ENCODE measurements at places on chromosomes 4 and X.

GRCh38 chr4:88012647-88013046 lies 5.2 kb downstream of the PKD2 start:
- DNase-seq = no peak

DNA sequence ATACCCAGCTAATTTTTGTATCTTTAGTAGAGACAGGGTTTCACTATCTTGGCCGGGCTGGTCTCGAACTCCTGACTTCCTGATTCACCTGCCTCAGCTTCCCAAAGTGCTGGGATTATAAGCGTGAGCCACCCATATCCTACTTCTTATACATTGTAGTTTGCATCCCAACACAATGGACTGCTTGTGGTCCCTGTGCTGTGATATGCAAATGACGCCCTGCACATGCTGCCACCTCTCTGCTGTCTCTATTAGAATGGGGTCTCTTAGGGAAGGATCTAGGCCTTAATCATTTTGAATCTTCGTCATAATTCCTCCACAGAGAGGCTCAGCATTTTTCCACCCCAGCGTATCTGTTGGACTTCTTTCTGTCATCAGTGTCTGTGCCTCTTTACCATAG lies 595.9 kb downstream of the ADGRL3 start:
- DNase-seq = no peak

GRCh38 chr4:30901461-30902451 lies 181.6 kb downstream of the PCDH7 start:
- no peak for DNase-seq

DNA sequence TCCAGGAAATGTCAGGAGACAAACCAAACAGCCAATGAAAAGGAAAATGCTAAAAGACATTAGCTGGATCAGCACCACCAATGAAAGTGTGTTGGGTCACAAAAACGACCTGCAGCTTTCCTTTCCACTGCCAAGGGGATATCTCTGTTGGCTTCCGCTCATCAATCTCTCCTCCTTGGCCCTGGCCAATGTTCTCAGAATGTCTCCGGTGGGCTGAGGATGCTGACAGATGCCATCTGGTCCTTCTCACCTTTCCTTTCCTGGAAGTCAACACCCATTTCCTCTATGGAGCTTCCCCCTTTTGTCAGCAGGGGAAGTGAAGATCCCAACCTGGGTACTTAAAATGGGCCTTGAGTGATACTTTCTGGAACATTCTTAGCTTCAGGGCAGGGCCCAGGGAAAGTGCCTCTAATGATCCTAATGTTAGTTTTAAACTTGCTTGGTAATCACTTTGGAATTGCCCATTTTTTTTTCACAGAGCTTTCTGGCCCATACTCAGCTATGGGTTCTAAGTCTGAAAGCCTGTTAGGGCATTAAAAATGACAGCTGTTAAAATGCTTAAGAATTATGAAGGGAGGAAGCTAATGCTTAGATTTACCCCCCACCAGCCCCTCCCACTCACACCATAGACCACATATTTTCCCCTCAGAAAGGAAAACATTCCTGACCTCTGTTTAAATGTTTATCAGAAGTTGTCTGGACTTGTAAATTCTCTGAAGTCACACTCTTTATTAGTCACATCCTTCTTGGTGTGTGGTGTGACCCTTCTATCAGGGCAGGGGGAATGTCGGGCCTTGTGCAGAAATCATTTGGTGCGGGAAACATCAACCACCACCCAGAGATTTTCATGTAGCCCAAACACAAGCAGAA lies 29.2 kb downstream of the IGFBP7 start:
- DNase-seq = peak; percentile 34

DNA sequence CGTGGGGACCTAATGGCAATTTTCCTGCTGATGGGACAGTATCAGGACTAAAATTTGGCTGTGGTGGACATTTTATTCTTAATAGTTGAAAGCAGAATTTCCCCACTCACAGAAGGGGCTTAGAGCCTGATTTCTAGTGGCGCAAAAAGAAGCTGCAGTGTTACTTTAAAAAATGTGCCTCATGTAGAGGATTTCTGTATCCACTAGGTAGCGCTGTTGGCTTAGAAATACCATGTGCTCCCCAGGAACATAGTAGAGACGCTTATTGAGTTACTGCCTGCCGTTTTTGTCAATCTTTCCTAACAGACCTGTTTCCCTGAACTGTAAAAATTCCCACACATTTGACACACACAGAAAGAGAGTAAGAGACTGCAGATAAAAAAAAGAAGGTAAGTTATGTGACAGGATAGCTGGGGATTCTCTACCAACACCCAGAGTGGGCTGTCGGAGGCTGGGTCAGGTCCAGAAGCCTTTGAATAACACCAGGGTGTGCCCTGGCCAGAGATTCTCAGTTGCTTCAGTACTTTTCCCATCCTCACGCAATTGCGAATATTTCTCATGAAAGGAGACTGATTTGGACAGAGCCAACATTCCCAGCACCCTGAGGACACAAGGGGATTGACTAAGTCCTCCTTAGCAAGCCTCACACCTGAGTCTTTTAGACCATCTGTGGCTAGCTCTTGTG lies 88.4 kb downstream of the ZXDA start:
- DNase-seq = peak; percentile 18

DNA sequence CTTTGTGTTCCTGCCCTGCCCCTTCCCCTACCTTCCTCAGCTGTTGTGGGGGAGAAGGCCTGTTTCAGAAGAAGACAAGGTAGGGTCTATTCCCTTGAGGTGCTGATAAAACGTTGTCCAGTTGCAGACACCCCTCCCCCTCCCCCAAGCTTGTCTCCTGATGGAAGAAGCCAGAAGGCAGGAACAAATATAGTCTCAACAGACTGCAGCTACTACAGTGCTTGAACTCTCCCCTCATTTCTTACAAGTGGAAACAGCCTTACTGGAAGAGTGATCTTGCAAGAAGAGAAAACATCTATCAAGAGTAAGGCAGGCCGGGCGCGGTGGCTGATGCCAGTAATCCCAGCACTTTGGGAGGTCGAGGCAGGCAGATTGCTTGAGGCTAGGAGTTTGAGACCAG lies 11.0 kb upstream of the MAP7D3 start:
- no peak for DNase-seq

DNA sequence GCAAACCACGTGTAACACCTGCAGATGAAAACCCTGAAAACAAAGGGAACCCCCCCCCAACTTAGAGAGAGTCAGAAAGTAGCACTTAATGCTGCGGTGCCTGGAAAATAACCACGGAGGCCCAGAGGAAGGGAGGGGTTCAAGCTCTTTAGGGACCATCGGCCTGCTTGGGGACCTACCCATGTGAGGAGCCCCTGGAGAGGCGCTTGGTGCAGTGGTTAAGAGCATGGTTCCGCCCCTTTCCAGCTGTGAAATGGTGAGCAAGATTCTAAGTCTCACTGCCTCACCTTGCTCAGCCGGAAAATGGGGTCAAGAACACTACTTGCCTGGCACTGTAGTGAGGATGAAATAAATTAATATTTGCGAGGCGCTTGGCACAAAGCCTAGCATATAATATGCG lies 13.8 kb downstream of the SLC25A5 start:
- DNase-seq = no peak

- no peak for DNase-seq
Observed at GRCh38 chrX:142576615-142577014, 371.5 kb upstream of the MAGEC2 start.

DNA sequence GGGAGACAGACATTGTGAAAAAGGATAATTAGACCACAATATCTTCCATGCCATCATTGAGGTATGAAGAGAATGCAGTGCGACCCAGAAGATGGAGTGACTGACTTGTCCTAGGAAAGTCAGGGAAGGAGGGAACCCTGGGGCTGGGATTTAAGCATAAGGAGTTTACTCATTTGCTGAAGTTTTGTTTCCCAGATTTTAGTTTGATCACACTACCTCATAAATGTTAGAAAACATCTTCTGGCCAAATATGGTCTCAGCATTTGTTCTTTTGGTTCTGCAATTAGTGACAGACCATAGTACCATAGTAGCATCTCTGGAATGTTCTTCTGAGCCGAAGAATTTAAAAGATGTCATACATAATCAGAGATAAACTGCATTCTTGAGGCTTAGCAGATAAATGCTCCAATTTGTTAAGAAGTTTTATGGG lies 96.5 kb upstream of the PGRMC2 start:
- DNase-seq = no peak

GRCh38 chrX:12877386-12877785 lies 10.5 kb downstream of the TLR7 start:
- no peak for DNase-seq

GRCh38 chr4:146335763-146336409 lies 121.5 kb downstream of the REELD1 start:
- DNase-seq = peak; percentile 10

DNA sequence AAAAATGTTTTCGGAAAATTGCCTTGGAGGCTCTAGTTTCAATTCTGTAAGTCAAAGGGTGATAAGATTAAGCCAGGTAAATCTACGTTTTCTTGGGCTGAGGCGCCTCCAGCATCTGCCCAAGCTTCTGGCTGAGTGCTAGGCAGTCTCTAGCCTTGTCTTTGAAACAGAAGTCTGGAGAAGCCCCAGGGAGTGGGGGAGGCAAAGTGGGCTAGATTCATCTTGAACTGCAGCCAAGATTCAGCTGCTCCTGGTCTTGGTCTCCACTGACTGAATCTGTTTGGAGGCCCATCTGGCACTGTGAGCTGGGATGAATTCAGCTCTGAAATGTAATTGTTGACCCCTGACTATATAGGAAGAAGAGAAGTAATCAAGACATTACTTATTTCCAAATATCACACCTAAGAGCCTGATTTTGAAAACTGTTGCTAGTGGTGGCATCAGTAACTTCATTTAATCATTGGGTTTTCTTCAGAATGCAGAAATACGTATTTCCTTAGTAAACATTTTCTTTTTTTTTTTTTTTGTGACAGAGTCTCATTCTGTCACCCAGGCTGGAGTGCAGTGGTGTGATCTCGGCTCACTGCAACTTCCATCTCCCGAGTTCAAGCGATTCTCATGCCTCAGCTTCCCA lies 187.3 kb upstream of the LEF1 start:
- DNase-seq = no peak

GRCh38 chr4:171031338-171031737 lies 781.9 kb upstream of the GALNTL6 start:
- DNase-seq = no peak

- DNase-seq = peak; percentile 3
Observed at GRCh38 chrX:150482537-150483206, 85.7 kb upstream of the MTM1 start.

- no peak for DNase-seq
Observed at GRCh38 chrX:43560247-43560946, 95.7 kb upstream of the MAOA start.
